ENCODE measurements at places on chromosomes 2 and 18. TPM values are rescaled to one million over a fixed set of nuclear protein-coding genes. Genes with fewer than 3 reads are reported as not detected.

GRCh38 chr2:45399040-45399784 is 211.9 kb downstream of the SRBD1 start:
- no peak for DNase-seq

ANKRD30B gene
- not detected for total RNA-seq

DNA sequence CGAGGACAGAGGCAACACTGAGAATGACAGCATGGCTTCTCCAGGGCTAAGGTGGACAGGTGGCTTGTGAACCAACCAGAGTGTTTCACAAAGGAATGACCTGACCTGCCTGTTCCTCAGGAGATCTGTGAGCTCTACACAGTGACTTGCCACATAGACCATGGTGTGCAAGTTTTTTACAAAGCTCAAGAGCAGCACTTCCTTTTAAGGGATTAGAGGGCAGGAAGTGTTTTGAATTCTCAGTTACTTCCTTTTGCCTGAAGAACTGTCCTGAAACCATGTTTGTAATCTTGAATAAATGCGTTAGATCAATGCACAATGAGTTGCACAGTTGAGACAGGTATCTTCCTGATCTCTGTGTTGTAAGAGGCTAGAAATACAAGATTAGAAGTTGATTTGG is 421.9 kb downstream of the THSD7B start:
- DNase-seq, result no peak

GRCh38 chr2:19689646-19690168 is 212.1 kb downstream of the TTC32 start:
- DNase-seq, result no peak

DNA sequence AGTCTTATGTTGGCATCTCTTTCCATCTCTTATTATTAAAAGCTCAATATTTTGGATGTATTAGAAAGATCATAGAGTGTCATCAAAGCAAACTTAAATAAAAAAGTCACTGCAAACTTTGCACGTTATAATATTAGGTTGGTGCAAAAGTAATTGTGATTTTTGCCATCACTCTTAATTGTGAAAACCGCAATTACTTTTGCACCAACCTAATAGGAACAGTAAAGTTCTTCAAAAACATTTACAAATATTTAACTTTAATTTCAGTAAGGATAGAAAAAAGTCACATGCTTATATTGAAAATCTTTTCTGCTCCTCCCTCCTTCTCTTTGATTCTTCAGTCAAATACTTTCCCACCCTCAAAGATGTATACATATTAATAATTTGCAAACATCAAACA is 51.5 kb downstream of the ZNF521 start:
- DNase-seq, result no peak

- DNase-seq, result no peak
Measured at GRCh38 chr2:53087262-53087873, 680.2 kb upstream of the CHAC2 start.

- DNase-seq, result no peak
Measured at GRCh38 chr2:33573657-33574056, 25.4 kb downstream of the FAM98A start.

- DNase-seq, result no peak
Measured at GRCh38 chr2:238060096-238060541, 682 bp upstream of the SCLY start.

DNA sequence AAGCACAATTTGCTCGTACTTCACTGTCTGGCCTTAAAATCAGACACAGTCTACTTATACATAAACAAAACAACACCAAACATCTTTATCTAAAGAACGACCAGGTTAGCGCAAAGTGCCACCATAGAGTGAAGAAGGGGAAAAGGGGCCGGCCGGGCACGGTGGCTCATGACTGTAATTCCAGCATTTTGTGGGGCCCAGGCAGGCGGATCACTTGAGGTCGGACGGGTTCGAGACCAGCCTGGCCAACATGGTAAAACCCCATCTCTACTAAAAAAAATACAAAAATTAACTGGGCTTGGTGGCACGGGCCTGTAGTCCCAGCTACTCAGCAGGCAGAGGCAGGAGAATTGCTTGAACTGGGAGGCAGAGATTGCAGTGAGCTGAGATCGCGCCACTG is 118.5 kb upstream of the RIOK3 start:
- DNase-seq, result no peak

ANKRD23 gene
- total RNA-seq, result 3.3 TPM

DNA sequence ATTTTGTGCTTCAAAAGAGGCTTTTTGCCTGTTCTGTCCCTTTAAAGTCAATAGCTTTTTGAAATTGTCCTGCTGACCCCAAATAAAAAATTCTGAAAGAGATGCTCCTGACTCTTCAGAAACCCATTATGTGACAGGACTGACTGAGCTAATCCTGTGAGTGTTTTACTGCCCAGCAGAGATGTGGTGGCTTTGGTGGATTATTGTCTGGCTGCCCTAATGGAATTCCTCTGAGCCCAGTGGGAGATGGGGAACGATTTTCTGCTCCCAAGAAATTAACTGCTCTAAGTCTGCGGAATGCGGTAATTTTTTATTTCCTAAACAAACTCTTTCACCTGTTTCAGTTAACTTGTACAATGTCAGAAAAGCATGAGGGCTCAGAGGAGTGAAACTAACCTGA is 258.2 kb downstream of the IKZF2 start:
- no peak for DNase-seq

GRCh38 chr2:97713296-97714083 is at the start of gene ZAP70:
ZAP70 (plus strand) TSS chr2:97713576; CDS start chr2:97724037, 10,461 bp downstream.
- peak; percentile 25 for DNase-seq

ZSWIM2 gene
- not detected for total RNA-seq

DNA sequence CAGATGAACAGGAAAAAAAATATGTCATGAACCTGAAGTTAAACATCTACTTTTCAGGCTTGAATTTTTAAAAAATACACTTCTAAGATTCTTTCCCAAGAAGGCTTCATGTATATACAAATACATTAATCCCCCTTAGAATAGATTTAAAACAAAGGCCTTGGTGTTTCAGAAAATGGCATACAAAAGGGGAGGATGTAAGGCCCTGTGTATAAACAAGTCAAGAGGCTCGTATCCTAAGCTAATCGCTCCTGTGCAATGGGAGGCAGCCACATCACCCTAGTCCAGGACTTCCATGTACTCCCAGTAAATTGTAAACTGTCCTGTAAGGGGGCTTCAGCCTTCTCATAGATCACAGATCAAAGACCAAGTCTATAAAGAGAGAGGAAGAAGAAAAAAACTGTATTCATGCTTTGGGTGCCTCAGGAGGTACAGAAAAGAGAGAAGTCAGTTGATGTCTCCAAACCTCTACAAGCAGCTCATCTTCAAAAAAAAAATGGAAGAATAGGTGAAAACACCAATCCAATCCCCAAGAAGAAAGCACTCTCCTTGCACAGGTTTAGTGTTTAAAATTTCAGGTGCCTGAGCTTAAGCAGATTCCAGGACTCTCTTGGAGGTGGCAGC is 53.9 kb downstream of the ANKRD44 start:
- DNase-seq, result no peak

GPR45 gene
- total RNA-seq, result not detected
